ENCODE measurements at places on chromosomes 12 and 14.
A peak's percentile ranks its signal among the peaks of the same experiment; 100 is the strongest.

GRCh38 chr14:50794068-50794645 lies 36.8 kb downstream of the NIN start:
- no peaks in the 10 kb centered on the region for H3K4me1 ChIP-seq
- H3K27me3 ChIP-seq = no peaks in the 10 kb centered on the region
- no peak overlapping the region for H3K4me3 ChIP-seq
- no peaks in the 10 kb centered on the region for H3K36me3 ChIP-seq
- no peak for DNase-seq
- H3K27ac ChIP-seq = no peak overlapping the region

DNA sequence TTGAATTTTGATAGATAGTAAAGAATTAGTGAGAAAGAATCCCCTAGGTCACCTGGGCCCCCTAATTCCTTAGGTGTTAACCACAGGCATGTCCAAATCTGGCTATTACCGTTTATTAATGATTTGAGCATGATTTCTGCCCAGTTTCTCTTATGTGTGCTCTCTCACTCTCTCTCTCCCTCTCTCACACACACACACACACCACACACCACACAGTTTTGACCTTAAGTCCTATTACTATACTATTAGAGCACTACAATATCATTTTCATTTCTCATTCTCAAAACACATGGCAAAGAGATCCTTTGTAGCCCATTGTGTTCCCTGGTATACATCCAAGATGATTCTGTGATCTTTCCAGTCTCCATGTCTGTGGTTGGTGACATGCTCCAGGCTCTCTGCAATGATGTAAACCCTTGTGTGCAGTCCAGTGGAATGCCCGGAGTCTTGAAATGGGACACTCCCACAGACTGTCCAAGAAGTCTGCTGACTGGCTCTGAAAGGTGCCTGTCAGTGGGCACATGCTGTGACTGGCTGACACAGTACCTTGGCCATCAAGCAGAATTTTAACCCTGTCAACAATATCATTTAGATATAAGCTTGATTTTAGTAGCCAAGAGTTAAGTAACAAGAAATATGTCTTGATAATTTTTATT lies 96.2 kb downstream of the FIGNL2 start:
- no peak overlapping the region for H3K27ac ChIP-seq
- no peak overlapping the region for H3K4me3 ChIP-seq
- DNase-seq = no peak
- H3K36me3 ChIP-seq = no peaks in the 10 kb centered on the region
- no peaks in the 10 kb centered on the region for H3K4me1 ChIP-seq

- no peak for DNase-seq
- H3K4me1 ChIP-seq = peaks cover 25% of the 10 kb centered on the region
- H3K27ac ChIP-seq = no peak overlapping the region
- no peak overlapping the region for H3K4me3 ChIP-seq
Measured at GRCh38 chr12:123076604-123077297, 74.1 kb downstream of the PITPNM2 start.

DNA sequence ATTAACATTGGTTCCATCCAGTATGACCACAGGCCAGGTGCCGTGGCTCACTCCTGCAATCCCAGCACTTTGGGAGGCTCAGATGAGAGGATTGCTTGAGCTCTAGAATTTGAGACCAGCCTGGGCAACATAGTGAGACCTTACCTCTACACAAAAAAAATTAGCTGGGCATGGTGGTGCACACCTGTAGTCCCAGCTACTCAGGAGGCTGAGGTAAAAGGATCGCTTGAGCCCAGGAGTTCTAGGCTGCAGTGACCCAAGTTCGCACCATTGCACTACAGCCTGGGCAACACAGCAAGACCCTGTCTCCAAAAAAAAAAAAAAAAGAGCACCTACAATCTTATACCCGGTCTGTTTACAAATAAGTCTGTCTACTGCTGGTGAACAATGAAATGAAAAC lies 9.9 kb downstream of the LTA4H start:
- H3K4me3 ChIP-seq = no peak overlapping the region
- no peak for DNase-seq
- no peak overlapping the region for H3K27ac ChIP-seq
- H3K27me3 ChIP-seq = no peaks in the 10 kb centered on the region
- H3K36me3 ChIP-seq = peaks cover 36% of the 10 kb centered on the region
- 0 out of 2 replicates have a peak, but pooled peaks cover 5% of the 10 kb centered on the region for H3K4me1 ChIP-seq

GRCh38 chr12:109687250-109687649 lies 26.4 kb upstream of the FAM222A start:
- H3K27ac ChIP-seq = no peak overlapping the region
- no peaks in the 10 kb centered on the region for H3K36me3 ChIP-seq
- no peak overlapping the region for H3K4me3 ChIP-seq
- DNase-seq = no peak
- H3K4me1 ChIP-seq = no peaks in the 10 kb centered on the region
- H3K27me3 ChIP-seq = 0 out of 2 replicates have a peak, but pooled peaks cover 2% of the 10 kb centered on the region

GRCh38 chr14:104280085-104280901 lies 141.9 kb downstream of the KIF26A start:
- no peak for DNase-seq
- no peaks in the 10 kb centered on the region for H3K4me1 ChIP-seq
- peaks cover 95% of the 10 kb centered on the region for H3K27me3 ChIP-seq
- no peak overlapping the region for H3K27ac ChIP-seq
- H3K36me3 ChIP-seq = no peaks in the 10 kb centered on the region

DNA sequence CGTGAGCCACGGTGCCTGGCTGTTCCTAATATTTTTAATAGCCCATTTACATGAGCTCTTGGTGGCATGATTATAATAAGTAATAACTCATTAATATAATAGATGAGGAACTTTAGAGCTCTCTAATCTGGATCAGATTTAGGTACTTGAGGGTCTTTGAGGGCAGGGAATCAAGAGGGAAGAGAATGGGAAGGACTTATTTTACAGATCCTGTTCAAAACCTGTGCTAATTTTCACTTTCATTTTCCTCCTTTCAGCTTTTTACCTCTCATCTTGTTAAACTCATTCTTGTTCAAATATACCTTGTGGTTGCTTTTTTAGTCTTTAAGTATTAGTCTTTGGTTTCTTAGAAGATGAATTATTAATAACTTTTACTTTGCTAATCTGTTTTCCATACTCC lies 5.6 kb downstream of the NECAP1 start:
- H3K27me3 ChIP-seq = no peaks in the 10 kb centered on the region
- peaks cover 14% of the 10 kb centered on the region for H3K36me3 ChIP-seq
- peaks cover 10% of the 10 kb centered on the region for H3K4me1 ChIP-seq
- DNase-seq = no peak
- H3K4me3 ChIP-seq = no peak overlapping the region

- no peaks in the 10 kb centered on the region for H3K36me3 ChIP-seq
- H3K27ac ChIP-seq = no peak overlapping the region
- H3K4me1 ChIP-seq = no peaks in the 10 kb centered on the region
- H3K27me3 ChIP-seq = no peaks in the 10 kb centered on the region
Measured at GRCh38 chr12:80509781-80510556, 65.9 kb downstream of the PTPRQ start.

DNA sequence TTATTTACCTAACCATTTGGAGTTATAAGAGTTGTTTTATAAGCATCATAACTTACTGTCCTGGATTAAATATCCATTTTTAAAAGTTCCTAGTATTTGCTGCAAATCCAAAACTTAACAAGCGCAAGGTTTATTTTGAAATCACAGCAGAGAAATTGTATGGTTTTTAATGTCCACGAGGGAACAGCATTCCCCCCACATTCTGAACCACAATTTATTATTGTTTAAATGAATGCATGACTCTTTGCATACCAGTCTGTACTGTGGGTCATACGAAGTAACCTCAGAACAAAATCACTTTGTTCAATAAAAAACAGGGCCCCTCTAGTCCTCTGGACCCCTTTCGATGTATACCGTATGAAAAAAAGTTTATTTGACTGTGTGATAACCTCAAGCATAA lies 75.9 kb downstream of the DACT1 start:
- DNase-seq = no peak
- H3K36me3 ChIP-seq = no peaks in the 10 kb centered on the region
- H3K4me3 ChIP-seq = no peak overlapping the region
- peaks cover 11% of the 10 kb centered on the region for H3K27me3 ChIP-seq

DNA sequence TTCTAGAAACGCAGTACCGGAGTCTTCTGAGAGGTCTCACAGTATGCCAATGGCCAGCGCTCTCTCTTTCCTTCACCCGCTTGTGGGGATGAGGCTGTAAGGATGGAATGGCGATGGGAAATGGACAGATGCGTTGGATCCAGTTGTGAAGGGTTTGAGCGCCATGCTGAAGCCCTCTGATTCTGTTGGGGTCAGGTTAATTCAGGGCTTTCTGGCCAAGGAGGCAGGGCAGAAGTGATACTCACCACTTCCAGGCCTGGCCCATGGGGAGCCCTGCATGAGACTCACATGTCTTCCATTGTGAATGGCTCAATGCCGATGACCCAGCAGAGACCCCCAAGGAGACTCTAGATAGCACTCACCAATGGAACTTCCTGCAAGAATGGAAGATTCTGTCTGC lies 114.3 kb downstream of the BCL11B start:
- no peaks in the 10 kb centered on the region for H3K4me1 ChIP-seq
- no peak overlapping the region for H3K4me3 ChIP-seq
- no peak overlapping the region for H3K27ac ChIP-seq

DNA sequence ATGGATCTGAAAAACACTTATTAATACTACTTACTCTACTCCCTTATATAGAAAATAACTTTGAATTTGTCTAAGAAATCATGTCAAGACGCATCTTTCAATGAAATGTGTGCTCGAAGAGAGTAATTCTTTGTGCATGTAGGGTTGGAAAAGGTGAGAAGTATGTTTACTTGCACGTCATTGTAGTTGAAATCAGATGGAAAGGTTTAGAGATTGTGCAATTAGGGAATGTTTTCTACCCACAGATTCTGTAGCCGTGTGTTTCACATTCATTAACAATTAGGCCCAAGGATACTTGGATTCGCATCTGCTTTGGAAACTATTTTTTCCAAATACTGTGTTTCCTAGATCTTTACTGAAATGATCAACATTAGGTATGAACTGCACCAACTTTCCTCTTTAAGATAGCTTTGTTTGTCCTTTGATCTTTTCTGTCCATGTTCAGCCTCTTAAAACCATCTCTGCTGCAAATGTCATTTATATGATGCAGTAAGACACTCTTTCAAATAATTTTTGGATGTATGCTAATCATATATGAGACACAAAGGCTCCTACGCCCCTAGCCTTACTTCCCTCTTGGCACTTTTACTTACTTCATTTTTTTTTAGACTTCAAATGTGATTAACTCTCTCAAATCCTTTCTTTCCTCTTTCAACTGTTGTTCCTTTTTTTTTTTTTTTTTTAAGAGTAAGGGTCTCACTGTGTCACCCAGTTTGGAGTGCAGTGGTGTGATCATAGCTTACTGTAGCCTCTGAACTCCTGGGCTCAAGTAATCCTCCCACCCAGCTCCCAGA lies 58.0 kb upstream of the PSMA6 start:
- no peak for DNase-seq
- no peak overlapping the region for H3K27ac ChIP-seq
- no peaks in the 10 kb centered on the region for H3K27me3 ChIP-seq

DNA sequence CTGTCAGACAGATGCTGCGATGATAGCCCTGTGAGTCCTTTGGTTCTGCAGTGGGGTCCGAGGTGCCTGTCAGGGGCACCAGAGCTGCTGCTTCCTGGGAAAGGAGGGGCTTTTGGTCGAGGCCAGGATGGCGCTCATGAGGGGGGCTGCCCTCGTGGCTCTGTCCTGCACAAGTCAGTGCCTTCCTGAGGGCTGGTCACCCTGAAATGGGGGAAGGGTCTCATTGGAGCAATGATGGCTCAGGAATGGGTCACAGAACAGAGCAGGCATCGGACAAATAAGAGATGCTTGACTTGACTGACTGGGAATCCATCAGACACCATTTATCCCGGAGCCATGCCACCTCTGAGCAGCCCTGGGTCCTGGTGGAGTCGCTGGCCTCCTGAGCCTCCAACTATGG lies 121.9 kb downstream of the ADGRD1 start:
- no peak overlapping the region for H3K4me3 ChIP-seq
- DNase-seq = no peak
- H3K27me3 ChIP-seq = peaks cover 74% of the 10 kb centered on the region
- no peaks in the 10 kb centered on the region for H3K4me1 ChIP-seq
- H3K36me3 ChIP-seq = no peaks in the 10 kb centered on the region

GRCh38 chr12:45232756-45233372 lies 17.0 kb downstream of the ANO6 start:
- H3K27me3 ChIP-seq = no peaks in the 10 kb centered on the region
- peak overlapping the region; percentile 26 for H3K4me3 ChIP-seq
- peaks cover 28% of the 10 kb centered on the region for H3K36me3 ChIP-seq
- H3K27ac ChIP-seq = peak overlapping the region; percentile 100
- peaks cover 62% of the 10 kb centered on the region for H3K4me1 ChIP-seq
- peak; percentile 96 for DNase-seq

DNA sequence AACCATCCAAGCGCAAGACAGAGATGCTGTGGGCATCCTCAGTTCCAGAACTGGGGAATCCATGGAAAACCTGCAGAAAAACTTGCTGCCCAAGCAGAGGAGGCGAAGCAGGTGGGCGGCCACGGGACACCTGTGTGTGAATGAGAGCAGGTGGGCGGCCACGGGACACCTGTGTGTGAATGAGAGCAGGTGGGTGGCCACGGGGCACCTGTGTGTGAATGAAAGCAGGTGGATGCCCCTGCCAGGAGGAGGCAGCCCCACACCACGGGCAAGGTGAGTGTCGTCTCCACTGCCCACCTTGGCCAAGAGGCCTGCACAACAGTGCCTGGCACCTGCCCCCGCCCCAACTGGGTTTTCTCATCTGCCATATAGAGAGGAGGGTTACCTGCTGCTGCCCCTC lies 59.2 kb downstream of the GSC start:
- no peak overlapping the region for H3K27ac ChIP-seq
- peaks cover 47% of the 10 kb centered on the region for H3K27me3 ChIP-seq
- DNase-seq = no peak
- no peak overlapping the region for H3K4me3 ChIP-seq

DNA sequence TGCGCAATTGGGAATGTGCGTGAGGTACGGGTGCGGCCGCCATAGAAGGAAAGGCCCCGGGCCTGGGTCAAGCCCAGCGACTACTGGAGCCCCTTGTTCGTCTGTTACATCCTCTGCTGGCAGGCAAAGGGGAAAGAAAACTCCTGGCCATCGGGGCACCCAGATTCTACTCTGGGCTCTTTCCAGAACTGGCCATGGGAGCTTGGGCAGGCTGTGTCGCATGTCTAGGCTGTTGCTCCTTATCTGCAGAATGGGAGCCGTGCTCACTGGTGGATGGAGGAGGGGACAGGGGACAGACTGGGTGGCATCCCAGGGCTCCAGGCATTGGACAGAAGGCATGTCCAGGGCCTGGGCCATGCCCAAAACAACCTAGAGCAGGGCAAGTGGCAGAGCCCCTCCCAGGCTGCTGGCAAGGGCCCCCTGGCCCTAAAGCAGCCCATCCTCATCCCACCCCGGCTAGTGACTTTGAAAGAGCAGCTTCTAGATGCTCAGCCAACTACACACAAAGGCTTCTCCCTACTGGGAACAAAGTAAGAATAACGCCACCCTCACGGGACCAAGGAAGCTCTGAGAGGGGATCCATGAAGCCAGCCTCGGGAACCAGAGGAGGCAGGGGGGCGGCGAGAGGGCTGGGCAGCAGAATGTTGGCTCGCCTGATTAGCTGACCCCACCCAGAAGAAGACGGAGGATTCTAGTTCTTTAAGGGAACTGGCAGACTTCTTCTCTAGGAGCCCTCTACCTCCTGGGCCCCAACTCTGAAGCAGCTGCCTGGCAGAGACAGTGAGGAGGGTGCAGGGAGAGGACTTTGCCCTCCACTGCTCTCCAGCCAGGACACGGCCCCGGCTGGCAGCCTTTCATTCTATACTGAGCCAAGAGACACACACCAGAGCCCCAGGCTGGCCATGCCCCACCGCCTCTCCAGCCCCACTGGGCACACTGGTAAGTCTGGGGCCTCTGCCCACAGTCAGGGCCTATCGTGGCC lies 96.8 kb downstream of the SINHCAF start:
- H3K4me1 ChIP-seq = no peaks in the 10 kb centered on the region
- no peaks in the 10 kb centered on the region for H3K36me3 ChIP-seq
- no peak overlapping the region for H3K4me3 ChIP-seq
- no peaks in the 10 kb centered on the region for H3K27me3 ChIP-seq
- DNase-seq = no peak
